ENCODE measurements at places on chromosomes 4 and X.

- no peak for DNase-seq
Measured at GRCh38 chrX:10989386-10989785, 121.7 kb upstream of the HCCS start.

GRCh38 chrX:153606503-153606902, 7.6 kb upstream of the CCNQ start:
- DNase-seq: no peak

DNA sequence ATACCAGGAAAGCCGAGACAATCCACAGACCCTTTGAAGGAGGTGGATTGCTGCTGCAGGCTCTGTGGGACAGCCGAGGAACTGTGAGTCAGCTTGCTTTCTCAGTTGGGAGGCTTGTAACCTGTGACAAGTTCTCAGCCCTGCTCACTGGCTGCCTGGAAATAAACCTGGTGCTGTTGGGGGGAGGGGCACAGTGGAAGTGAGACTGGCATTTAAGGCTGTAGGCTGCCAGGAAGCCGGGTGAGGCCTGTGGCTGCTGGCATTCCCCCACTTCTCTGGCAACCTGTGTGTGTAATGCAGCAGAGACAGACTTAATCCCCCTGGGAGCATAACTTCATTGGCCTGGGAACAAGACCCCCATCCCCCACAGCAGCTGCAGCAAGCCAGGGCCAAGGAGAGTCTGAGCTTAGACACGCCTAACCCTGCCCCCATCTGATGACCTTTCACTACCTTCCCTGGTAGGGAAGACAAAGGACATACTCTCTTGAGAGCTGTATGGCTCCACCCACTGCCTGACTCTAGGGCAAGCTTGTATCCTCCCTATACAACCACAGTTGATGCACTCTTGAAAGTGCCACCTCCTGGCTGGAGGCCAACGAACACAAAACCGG, 64.1 kb downstream of the ALPK1 start:
- DNase-seq: no peak

DNA sequence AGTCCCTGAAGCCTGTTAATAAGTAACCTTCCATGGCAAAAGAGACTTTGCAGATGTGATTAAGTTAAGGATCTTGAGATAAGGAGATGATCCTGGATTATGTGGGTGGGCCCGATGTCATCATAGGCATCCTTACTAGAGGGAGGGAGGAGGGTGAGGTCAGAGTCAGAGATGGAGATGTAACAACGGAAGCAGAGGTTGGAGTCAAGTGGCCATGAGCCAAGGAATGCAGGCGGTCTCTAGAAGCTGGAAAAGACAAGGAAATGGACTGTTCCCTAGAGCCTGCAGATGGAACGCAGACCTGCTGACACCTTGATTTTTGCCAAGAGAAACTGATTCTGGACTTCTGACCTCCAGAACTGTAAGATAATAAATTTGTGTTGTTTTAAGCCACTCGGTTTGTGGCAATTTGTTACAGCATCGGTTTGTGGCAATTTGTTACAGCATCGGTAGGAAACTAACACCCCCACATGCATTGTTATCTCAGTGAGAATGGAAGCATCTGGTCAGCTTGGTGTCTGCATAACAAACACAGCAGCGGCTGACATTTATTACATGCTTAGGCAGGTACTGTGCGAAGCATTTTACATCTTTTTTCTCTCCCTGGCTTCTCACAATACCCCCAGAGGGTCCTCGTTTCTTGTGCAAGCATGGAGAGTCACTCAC, 55.6 kb downstream of the CLDN34 start:
- DNase-seq: no peak

- DNase-seq: no peak
Measured at GRCh38 chr4:183631577-183632198, 27.3 kb downstream of the RWDD4 start.

DNA sequence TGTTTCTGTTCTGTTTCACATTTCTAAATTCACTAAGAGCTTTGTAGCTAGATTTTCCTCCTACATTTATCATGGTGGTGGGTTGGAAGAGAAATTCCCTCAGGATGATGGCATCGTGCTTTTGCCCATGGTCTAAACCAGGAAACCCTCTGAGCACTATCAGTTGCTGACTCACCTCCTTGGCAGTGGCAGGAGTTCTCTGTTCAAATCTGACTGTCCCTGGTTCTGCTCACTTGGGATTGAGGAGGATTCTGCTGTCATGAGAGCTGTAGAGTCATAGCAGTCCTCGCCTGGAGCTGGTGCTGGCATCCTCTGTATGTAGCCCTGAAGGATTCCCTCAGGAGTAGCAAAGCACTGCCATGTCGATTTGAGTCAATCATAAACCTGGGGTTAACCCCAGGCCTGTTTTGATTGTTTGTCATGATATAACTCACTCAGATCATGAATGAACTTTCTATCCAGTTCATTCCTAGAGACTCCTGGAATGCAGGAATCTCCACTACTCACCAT, 9.4 kb downstream of the TEX13A start:
- DNase-seq: no peak

- DNase-seq: no peak
Measured at GRCh38 chrX:154729439-154729838, 21.4 kb downstream of the GAB3 start.

DNA sequence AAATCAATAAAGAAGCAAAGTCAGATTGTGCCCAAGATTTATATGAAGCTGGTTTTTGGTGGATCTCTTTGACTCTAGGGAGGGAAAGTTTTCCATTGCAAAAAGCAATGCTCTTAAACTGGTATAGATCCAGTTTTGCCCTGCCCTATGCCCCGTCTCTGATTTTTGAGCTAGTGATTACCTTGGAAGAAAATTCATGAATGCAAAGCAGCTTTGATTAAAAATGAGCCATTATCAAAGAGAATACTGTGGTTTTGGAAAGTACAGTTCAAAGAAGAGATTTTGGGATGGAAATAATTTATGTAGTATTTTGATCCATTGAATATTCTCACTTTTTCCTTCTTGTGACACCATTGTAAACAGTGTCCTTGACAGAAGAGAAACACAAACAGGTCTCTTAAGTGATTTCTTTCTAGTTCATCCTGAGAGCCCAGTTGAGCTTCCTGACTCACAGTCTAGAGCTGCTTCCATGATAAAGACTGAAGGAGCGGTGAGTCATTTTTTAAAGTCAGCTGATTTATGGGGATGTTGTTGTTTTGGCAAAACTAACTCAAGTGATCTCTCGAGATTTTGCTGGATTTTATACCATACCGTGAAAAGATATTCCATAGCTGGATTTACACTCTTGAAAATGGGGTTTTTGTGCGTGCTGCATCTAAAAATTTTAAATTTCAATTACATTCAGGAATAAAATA, 76.7 kb downstream of the AFF1 start:
- DNase-seq: peak; percentile 88

DNA sequence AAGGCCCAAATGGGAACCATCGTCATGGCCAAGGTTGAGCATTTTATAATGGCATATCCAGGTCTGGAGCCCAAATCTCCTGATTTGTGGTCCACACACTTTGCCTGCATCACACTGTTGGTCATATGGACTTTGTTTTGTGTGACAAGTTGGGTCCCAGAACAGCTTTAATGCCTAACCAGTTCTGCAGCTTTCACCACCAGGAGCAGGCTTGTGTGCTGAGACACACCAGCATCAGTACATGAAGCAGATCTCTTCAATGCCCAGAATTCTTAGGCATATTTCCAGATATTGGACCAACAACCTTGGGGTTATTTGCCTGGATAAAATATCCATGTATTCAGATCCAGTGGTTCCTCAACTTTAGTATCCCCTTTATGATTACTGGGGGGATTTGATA, 371.3 kb downstream of the FBXW7 start:
- DNase-seq: no peak

DNA sequence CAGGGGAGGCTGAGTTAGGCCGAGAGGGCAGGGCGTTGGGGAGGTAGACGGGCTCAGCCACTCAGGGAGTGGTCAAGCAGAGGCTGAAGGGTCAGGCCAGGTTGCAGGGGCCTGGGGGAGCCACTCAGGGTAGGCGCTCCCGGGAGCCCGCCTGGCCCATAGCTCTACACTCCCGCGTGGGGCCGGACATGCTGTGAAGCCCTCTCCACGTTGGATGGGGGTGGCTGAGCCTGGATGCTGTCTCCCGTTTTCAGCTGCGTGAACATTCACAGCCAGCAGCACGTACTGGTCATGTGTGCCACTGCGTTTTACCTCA, 14.0 kb upstream of the MSANTD1 start:
- no peak for DNase-seq

GRCh38 chr4:156838761-156839160, 132.8 kb downstream of the PDGFC start:
- no peak for DNase-seq

DNA sequence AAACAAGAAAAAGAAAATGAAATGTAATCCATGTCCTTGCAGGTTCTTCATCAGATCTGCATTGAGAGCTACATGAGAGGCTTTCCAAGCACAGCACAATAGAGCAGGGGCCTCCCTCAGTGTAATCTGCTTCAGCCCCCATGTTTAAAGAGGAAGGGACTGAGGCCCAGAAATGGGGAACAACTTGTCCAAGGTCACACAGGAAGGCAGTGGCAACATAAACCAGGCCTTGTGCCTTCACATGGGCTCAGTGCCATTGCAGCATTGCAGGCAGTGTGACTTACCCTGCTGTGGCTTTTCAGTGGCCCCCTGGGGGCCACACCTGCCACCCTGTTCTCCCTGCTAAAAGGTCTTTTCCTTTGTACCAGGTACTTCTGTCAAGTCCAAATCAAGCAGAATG, 20.9 kb upstream of the CD99L2 start:
- no peak for DNase-seq

All from bone marrow (tissue), 2 donors.